ENCODE measurements at places on chromosomes 13 and 19.
A peak's percentile ranks its signal among the peaks of the same experiment; 100 is the strongest.

- DNase-seq: no peak
These were observed 57.7 kb downstream of the PTPRS start for GRCh38 chr19:5282901-5283300.

- no peak for DNase-seq
These were observed 670 bp downstream of the MAP2K7 start for GRCh38 chr19:7904074-7905020.

DNA sequence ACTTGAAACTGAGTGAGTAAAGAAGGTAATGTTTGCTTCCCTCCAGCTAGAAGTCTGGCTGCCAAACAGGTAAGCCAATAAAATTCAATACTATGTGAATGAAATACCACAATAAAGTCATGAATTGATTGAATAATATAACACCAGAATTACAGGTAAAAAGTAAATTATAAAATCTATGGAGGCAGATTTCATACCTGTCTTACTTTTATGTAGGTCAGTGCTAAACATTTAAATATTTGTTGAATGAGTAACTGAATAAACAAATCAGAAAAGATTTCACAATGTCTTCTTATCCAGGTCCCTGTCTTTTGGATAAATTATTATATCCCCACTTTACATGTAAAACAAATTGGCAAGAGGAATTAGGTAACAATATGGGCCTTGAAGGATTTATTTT lies 62.7 kb downstream of the MICU2 start:
- no peak for DNase-seq

DNA sequence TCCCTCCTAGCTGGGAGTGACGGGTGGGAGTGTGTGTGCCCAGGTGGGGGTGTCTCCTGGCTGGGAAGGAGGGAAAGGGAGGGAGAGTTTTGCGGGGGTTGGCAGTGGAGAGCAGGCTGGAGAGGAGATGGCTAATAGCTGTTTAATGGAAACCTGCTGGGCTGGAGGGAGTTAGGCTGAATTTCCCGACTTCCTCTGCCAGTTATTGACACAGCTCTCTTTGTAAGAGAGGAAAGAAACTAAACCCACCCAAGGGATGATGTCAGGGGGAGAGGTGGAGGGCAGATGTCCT lies 10.2 kb upstream of the ILF3 start:
- DNase-seq: no peak

DNA sequence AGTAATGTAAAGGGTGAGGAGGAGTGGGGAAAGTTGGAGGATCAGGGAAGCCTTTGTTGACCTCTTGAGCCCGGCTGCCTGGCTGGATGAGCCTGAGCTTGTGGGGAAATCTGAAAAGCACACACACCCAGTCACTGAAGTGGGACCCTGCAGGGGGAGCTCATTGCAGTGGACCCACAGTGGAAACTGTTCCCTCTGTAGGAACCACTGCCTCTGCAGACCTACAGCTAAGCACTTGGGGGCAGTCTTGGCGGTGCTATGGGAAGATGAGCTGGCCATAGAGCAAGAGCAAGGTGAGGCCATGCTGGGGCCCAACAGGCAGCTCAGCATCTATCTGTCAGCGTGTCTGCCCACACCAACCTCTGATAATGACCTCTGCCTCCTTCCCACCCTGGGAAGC lies 294.8 kb downstream of the TSHZ3 start:
- DNase-seq: peak; percentile 63

- DNase-seq: peak; percentile 77
These were observed 5.3 kb upstream of the PTPRS start for GRCh38 chr19:5345895-5346386.

GRCh38 chr19:33703438-33703750 lies 81.6 kb downstream of the CHST8 start:
- no peak for DNase-seq

GRCh38 chr13:111561091-111561781 lies 240.8 kb downstream of the TEX29 start:
- no peak for DNase-seq

DNA sequence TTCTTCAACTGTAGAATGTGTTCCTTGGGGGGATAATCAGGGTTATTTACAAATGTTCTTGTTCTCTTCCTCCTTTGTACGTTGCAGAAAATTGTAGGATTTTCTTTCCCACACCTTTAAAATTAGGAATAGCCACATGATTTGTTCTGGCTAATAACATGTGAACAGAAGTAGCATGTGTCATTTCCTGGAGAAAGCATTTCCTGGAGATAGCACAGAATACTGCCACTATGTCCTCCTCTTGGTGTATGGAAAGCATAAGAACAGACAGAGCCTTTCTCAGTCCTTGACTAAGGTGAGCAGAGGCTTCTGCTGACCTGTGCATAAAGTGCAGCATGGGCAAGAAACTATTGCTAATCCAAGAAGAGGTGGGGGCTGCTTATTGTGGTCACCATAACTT lies 101.8 kb downstream of the FAM216B start:
- peak; percentile 44 for DNase-seq

GRCh38 chr19:15101479-15102082 lies 5.6 kb upstream of the SYDE1 start:
- DNase-seq: peak; percentile 52

GRCh38 chr19:4428326-4428975 lies 26.0 kb downstream of the CHAF1A start:
- DNase-seq: no peak

DNA sequence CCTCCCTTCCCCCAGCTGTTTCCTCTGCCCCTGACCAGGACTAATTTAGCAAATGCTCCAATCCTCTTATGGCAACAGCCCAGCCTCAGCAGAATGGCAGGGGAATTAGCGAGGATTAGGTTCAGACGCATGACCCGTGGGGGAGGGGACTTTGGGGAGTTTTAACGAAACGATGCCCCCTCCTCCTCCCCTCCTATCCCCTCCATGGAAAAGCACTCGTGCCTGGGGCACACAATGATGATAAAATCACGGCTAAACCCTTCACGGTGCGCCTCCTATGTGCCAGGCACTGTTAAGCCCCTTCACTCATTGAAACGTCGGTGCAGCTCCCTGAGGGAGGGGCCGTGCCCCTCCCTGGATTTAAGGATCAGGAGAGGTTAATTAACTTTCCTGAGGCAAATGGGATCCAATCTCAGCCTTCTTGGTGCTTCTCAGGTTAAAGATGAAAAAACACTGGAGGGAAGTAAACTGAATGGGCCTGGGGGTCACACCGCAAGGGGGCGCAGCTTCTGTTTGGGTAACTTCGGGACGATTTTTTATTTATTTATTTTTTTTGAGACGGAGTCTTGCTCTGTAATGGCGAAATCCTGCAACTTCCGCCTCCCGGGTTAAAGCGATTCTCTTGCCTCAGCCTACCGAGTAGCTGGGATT lies 10.1 kb upstream of the TPRX2 start:
- DNase-seq: peak; percentile 41

DNA sequence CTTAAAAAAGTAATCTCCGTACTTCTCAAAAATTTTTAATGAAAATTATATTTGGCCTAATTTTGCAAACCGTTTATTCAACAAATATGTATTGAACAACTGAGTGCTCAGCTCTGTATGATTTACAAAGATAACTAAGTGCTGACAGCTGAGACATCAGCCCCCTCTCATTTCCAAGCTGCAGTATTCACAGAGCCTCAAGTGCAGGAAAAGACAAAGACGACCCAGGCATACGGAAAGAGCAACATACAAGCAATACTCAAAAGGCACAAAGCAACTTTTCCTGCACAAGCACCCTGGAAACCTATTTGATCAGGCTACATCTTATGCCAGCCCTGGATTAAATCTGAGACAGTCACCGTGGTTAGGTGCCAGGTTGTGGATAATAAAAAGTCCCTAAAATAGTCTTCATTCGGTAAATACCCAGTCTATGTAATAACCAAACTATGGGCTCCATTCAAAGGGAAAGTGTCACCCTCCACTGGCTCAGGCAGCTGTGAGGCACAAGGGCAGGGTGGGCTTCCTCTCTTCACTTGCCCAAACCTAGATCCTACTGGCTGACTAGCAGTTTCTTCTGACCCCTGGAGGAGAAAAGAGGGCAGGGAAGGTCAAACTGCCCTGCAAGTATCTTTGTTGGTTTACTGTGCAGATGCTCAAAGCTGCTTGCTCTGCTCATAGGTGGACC lies 65.5 kb downstream of the TBC1D4 start:
- no peak for DNase-seq

- peak; percentile 37 for DNase-seq
These were observed 61.1 kb downstream of the MIPEP start for GRCh38 chr13:23828086-23828485.

DNA sequence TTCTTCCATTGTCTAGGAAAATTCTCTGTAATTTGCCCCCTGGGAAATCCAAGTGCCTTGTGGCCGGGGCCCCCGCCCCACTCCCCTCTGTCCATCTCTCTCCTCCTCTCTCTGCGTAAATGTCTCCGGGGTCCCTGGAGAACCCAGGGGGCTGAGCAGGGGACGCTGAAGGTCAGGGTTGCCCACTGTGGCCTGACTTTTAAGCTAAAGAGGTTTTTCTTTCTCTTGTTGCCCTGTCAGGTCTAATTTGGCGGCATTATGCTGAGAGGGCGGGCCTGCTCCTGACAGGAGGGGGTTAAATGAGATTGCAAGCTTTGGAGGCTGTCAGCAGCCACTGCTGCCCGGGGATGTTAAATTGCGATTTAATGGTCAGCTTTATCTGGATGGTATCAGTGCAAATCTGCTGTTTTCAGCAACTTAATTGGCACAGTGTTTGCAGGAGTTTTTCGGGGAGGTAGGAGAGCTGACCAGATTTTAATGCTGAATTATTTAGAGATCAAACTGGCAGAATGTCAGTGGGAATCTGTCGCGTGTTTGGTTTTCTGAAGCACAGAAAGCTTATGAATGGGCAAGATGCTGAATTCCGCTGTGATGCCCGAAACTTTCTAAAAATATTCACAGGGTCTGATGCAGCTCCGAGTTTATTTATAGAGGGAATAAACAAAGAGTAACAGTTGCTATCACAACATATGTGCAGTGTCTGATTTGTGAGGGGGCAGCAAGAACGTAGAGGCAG lies 93.2 kb upstream of the SOX1 start:
- DNase-seq: no peak

- no peak for DNase-seq
These were observed 4.3 kb upstream of the ZDHHC20 start for GRCh38 chr13:21463424-21463823.

DNA sequence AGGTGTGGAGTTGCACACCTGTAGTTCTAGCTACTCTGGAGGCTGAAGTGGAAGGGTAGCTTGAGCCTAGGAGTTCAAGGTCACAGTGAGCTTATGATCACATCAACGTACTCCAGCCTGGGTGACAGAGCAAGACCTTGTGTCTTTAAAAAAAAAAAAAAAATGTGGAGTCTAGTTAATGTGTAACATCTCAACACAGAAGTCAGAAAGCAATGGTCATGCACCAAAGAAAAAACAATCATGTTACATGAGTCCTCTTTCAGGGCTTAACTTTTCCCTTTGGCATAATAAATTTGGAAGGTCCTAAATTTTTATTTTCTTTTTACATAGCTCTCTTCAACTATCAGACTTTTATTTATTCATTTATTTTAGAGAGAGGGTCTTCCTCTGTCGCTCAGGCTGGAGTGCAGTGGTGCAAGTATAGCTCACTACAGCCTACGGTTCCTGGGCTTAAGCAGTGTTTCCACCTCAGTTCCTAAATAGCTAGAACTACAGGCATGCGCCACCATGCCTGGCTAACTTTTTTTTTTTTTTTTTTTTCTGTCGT lies 22.3 kb downstream of the SETDB2 start:
- DNase-seq: no peak

DNA sequence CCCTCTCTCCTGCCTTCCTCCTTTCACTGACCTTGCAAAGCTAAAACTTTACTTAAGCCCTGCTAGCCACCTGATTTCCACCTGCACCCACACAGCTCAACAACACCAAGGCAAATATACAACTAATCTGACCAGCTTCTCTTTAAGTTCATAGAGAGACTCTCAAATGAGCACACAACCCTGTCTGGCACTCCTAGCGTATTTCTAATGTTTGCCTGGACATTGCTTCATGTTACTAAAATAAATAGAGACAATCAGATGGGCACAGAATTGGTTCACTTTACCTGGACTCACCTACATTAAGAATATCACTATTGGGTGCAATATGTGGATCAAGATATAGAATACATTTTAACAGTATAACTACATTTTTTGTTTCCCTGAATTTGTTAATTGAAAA lies 33.2 kb upstream of the RXFP2 start:
- DNase-seq: no peak

- DNase-seq: no peak
These were observed 117.4 kb downstream of the TNFRSF19 start for GRCh38 chr13:23687614-23688013.

DNA sequence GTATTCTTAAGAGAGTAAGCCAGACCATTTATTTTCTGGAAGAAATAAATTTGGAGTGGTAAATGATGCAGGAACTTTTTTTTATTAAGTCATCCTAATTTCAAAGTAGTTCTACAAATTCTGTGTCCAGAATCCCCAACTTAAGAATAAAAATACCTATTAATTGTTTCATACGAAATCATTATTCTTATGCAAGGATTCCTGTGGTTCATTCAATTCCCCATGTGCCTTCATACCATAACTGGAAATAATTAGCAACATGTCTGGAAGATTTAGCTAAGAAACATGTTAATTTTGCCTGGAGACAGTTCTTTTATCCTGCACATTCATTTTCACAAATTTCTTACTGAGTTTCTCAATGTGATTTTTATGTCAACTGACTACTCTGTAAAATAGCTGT lies 408.6 kb downstream of the PCDH9 start:
- no peak for DNase-seq

DNA sequence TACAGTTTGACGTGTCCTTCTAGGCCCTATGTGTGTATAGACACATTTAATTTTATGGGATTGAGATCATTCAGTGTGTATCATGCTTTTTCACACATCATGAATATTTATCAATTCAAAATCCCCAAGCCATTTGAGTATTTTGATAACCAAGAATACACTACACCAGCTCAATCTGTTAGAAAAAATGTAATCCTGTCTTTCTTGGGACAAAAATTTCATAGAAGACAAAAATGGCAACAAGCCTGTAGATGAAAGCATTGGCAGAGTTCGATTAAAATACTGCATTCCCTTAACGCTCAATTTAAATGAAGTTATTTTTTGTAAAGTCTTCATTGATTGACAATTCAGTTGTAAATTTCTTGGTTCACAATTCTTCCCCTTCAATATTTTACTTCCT lies 41.9 kb downstream of the WDR87 start:
- no peak for DNase-seq

- DNase-seq: no peak
These were observed 40.5 kb downstream of the ZNF823 start for GRCh38 chr19:11698231-11698630.

GRCh38 chr13:24897293-24897692 lies 133.3 kb downstream of the RNF17 start:
- DNase-seq: no peak

DNA sequence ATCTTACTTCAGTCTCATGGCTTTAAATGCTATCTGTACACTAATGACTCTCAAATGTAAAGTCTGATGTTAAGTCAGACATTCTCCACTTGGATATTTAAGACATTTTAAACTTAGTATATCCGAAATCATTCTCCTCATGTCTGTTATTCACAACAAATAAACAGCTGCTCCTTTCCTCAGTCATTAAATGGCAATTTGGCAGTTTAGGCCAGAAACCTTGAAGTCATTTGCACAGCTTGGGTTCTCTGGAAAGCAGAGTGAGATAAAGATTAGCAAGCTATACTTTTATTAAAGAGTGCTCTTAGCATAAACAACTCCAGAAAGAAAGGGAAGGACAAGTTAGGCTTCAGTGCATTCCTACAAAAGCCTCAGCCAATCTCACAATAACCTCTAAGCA lies 53.7 kb downstream of the DNAJC15 start:
- no peak for DNase-seq

GRCh38 chr19:18663940-18664530 lies 19.4 kb upstream of the CRTC1 start:
- no peak for DNase-seq

- peak; percentile 44 for DNase-seq
These were observed 10.4 kb downstream of the EXOSC8 start for GRCh38 chr13:37011002-37011401.

All from iris pigment epithelial cell (primary cell).